ENCODE measurements at places on chromosomes 6 and 20. TPM values are rescaled to one million over a fixed set of nuclear protein-coding genes. Genes with fewer than 3 reads are reported as not detected.

DEFB125 gene
- not detected for total RNA-seq

C6orf58 gene
- total RNA-seq: not detected

SIM1 gene
- not detected for total RNA-seq

CCN2 gene
- 264 TPM for total RNA-seq

ROS1 gene
- 2.5 TPM for total RNA-seq

JAG1 gene
- total RNA-seq: 71.6 TPM
